Urothelium cell line (cell line): ENCODE measurements at places on chromosomes 6 and 20.

DNA sequence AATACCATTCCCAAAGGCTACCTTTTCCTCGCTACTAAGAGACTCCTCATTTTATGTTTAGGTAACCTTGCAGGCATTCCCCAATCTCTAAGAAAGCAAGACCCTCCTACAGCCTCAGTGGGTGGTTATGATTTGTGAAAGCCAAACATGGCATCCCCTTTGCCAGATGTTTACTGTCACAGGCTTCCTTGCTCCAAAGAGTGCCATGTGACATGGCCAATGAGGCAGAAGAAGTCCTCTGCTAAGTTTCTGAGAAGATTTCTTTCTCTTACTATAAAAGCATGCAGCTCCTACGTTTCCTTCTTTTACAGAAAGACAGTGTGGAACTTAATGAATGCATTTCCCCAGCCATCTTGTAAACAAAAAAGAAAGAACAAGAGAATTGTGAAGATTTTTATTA is 688.2 kb downstream of the TBC1D32 start:
- DNase-seq, result no peak

DNA sequence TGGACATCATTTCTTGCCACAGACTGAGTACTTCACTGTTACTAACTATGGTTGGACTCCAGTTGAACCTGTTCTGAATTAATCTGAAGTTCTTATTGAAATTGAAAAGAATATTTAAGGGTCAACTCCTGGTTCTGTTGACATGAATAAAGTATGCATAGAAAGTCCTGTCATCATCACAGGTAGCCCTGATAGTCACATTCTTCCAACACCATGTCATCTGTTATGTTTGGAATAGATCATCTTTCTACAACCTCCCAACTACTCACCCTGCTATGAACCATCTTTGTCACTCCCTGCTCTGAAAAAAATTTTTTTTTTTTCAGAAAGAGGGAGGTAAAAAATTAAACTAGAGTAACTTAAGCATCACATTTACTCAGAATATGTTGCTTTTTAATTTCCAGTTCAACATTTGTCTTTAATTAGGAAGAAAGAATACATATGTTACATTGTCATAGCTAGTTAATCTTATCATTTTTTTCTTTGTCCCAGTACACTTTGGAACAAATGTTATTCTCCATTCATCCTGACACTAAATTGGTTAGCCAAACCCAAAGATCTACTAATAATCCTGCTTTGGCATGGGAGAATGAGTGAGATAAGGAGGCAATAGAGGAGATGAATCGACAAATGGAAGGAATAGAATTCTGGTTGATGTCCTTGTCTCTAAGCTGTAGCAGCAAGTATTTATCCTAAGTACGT is 775.1 kb upstream of the NRSN1 start:
- DNase-seq, result no peak

DNA sequence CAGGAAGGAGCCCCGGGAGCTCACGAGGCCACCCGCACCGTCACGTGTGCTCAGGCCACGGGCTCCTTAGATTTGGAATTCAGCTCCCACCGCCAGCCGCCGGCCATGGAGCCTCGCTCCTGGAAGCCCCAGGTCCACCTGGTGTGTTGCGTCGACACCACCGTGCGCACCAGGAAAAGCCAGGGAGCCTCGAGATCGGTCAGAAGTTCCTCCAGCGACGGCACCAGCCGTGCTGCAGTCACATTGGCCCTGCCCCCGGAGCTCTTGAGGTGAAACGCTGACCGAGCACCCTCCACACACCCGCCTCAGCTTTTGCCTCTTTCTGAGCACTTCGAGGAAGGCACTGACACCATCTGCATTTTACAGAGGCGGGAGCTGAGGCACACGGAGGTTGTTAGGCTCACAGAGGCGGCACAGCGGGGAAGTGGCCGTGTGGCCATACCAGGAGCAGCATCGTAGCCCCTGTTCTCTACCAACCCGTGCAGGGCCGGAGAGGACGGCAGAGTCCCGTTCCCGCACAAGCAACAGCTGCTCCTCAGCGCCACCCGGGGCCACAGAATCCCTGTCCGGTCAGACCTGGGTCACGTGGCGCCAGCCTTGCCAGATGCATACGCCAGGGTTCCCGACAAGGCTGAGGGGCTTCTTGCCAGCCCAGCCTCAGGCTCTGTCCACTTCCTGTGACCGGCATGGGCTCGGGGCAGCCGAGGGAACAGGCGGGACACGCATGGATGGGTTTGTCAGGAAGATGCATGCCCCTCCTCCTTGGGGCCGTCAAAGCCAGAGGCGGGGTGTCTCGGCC is 7.6 kb downstream of the NKAIN4 start:
- DNase-seq, result no peak

DNA sequence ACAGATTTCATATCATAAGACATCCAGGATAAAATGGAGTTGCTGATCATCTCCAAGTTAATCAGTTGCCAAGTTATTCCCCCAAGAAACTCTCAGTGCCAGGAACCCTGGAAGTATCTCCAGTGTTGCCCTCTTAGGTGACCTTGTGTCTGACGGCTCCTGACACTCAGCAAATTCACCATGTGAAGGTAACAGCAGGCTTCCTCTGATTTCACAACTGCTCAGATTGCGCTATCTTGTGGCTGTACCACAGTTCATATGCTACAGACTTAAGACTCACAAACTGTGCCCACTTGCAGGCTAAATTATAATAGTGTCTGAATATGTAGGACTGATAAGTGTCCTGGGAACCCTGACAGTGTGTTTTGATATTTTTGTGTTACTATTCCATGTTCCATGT is 186.6 kb upstream of the OPRM1 start:
- no peak for DNase-seq

DNA sequence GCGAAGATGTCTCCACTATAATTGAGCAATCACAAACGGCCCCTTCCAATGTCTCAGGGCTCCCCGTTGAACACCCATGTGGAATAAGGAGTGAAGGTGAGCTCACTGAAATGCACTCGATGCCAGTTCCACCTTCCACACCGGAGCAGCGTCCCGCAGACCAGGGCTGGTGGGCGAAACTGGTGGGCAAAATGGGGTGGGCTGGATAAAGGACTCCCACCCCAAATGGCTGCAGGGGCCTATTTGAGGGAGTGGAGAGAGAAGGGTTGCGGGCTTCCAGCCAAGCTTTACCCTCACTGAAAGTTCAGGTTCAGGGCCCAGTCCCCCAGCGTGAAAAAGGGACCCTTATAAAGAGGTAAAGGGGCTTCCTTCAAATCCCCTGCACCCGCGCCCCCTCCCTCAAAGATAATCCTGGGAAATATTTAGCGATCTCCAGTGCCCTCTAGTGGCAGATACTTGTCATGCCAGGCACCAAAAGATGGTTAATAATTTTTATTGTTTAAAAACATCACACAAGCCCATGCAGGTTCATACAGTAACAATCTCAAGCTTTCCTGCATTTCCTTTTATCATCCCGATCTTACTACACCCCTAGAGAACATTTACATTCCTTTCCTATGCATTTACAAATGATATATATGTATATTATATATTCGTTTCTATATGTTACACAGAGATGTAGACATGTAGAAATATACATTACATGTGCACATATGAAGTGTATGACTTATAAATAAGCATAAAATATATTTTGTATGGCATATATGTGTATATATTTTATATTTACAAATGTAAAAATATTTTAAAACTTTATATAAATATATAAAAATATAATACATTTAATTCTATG is 58.2 kb upstream of the NKX2-2 start:
- DNase-seq, result peak; percentile 29

GRCh38 chr6:166933396-166933795 is 23.0 kb downstream of the RNASET2 start:
- DNase-seq, result no peak

GRCh38 chr20:36098364-36098763 is 56.2 kb upstream of the EPB41L1 start:
- DNase-seq, result no peak

DNA sequence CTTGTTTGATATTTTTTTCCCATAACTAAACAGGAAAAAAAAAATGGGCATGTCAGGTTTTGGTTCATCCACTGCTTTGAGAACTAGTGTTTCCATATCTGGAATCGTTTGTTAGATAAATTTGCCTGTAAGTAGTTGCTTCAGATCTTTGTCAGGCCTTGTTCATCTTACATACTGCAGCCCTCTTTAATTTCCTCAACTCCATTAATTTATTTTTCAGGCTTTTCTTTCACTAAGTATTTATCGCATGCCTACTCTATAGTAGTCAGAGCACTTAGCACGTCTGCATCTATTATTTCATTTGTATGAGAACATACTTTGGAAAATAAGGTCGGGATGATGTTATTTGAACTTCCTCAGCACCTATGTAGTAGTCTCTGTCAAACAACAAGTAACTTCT is 80.9 kb downstream of the CAP2 start:
- no peak for DNase-seq

- no peak for DNase-seq
These were observed 160.7 kb upstream of the KCNQ5 start for GRCh38 chr6:72461144-72461543.

DNA sequence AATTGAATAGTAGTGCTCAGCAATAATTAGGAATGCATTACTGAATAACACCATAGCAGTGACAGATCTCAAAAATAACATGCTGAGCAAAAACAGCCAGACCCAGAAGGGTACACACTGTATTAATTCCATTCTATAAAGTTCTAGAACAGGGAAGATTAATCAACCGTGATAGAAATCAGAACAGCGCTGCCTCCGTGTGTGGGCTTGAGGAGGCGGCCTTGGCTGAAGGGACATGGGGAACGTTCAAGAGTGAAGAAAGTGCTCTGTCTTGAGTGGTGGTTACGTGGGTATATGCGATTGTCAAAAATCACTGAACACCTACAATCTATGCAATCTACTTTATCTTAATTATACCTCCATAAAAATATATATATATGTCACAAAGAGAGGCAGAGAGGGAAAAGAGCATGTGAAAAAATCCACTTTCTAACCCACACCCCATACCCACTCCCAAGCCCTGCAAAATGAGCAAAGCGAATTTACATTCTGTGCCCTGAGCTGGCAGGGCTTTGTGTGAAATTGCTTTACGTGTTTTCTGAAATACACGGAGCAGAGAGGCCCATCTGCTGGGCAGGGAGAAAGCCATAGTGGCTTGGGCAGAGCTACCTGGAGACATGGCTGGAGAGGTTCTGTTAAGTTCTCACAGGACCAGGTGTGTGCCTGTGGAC is 74.4 kb downstream of the NFATC2 start:
- DNase-seq, result no peak

- no peak for DNase-seq
These were observed 19.1 kb downstream of the OLIG3 start for GRCh38 chr6:137475103-137475502.

GRCh38 chr6:45634231-45634630 is 256.5 kb upstream of the SUPT3H start:
- no peak for DNase-seq

DNA sequence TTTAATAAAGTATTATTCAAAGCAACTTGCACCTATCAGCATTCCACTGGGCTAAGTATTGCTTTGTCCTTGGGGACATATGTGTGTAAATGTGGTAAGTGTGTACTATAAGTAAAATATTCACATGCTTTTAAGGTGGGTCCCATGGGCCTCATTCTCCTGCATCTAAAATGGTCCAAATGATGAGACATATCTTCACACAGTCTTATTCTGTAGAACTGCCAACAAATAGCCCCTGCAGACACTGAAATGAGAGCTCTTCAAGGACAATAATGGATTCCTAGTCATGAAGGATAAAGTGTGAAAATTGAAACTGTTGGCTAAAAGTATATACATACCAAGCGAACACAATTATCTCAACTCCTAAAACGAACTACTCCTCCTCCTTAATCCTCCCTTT is 81.8 kb downstream of the SMLR1 start:
- no peak for DNase-seq

DNA sequence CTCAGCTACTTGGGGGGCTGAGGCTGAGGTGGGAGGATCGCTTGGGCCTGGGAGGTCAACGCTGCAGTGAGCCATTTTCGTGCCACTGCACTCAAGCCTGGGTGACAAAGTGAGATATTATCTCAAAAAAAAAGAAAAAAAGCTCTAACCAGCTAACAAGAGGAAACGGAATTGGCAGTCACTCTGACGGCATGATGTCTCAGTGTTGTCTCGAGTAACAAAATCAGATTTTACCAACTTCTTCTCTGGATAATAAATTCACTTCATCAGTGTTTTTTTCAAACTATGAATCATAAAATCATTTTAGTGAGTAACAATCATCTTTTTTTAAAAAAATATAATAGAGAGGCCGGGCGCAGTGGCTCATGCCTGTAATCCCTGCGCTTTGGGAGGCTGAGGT is 12.6 kb downstream of the KIF16B start:
- no peak for DNase-seq

- no peak for DNase-seq
These were observed 598 bp downstream of the HLA-B start for GRCh38 chr6:31356216-31356945.

DNA sequence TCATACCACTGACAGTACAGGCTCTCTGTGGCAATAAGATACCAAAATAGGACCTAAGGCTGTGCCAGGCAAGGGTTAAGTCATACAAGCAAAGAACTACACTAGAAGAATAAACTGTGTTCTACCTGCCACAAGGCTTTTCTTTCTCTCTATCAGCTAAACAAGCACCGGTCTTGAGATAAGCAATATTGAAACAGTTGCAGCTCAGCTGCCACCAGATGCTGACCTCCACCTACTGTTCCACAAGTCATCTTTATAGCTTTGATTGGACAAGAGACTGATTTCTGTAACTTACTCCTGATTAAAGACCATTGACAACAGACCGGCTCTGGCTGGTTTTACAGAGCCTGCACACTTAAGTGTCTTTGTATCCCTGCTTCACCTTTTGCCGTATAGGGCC is 24.1 kb downstream of the SCP2D1 start:
- no peak for DNase-seq

DNA sequence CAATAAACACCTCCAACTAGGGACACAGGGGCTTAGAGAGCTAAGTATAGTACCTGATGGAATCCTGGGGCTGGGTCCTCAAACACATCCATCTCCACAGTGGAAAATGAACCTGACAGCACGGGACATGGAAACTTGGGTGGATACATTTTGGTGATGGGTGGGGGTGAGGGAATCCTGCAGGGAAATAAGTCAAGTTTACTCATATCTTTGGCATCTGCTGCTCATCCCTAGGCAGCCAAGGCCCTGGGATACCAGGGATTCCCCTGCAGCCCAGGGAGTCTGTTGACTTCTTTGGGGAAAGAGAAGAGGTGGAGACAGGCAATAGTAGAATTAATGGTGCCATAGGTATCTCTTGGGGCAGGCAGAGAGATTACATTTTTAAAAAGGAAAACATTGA is 6.6 kb downstream of the APOBEC2 start:
- DNase-seq, result no peak

GRCh38 chr6:166595061-166595780 is 8.7 kb upstream of the RAMACL start:
- no peak for DNase-seq

GRCh38 chr20:50845566-50846215 is 50.8 kb downstream of the BCAS4 start:
- DNase-seq, result no peak

DNA sequence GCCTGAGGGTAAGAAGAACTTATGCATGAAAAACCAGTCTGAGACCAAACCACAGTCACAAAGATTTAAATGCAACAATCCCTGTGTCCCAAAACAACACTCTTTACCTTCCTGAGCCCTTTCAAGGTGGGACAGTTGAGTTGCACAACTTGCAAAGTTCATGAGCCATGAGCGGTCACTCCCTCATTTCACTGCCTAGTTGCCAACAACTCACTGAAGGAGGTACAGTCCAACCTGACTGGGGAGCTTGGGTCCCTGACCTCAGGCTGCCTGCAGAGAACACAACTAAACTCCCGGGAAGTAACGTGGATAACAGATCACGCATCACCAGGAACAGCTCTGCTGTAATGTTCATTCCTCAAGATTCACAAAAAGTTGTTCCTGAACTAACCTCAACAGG is 69.4 kb downstream of the MBOAT1 start:
- DNase-seq, result no peak
